ENCODE measurements at places on chromosomes 1 and 21. TPM values are rescaled to one million over a fixed set of nuclear protein-coding genes. Genes with fewer than 3 reads are reported as not detected.

DNA sequence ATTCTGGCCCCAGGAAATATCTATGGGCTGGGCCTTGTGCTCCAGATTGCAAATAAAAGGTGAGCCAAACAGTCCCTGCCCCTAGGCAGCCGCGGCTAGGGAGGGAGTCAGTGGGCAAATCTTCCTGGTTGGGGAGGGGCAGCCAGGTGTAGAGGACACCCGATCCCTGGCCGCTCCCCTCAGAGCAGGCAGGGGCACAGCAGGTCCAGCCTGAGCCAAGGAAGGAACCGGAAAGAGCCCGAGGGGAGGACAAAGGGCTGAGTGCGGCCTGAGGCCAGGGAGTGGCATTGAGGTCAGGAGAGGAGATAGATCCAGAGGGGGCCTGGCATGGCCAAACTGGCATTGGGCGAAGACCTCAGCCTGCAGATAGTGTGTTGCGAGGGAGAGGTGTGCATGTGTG is 36.6 kb upstream of the ARF1 start:
- DNase-seq = no peak

DNA sequence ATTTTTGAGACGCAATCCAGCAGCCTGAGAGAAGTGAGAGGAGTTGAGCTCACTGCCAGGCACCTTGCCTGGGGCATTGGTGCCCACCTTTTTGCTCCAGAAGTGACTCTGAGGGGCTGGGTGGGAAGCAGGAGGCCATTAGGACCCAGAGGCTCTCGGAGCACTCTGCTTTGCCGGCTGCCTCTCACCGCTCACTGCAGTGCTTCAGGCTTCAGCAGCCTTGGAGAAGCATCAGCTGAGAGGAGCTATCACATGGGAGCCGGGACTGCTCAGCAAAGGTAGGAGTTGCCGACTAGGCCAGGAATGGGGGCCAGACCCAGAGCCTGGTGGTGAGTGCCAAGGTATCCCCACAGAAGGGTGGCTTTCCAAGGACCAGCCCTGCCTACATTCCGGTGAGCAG is at the start of gene GPR61:
GPR61 (plus strand) TSS at position 197 of the 400 bp plus-strand sequence. CDS start 3,151 bp downstream, outside the sequence.
- DNase-seq = no peak

DNA sequence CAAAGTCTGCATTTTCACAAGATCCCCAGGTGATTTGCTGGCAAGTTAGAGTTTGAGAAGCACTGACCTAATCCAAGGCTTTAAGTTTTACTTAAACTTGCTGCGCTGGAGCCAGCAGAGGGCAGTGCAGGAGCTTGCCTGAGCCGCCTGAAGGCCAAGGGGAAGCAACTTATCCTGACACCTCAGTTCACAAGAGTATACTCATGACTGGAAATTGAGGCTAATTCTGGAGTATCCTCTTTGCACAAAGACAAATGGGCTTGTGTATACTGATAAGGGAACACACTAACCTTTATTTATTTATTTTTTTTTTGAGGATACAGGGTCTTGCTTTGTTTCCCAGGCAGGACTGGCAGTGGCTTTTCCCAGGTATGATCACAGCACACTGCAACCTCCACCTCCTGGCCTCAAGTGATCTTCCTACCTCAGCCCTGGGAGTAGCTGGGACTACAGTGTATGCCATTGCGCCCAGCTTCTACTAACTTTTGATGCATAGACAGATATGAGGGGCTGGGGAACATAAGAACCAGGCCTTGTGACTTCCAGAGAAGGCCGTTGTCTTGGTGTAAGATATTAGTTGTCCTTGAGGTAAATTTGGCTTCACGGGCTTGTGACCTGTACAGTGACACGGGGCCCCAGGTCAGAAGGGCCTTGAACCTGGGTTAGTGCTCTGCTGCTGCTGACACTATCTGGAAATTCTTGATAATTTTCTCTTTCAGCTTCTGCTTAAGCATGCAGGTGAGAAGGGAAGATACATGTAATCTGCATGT is 29.0 kb upstream of the SLAMF1 start:
- peak; percentile 78 for DNase-seq

Gene LENEP
- not detected for total RNA-seq

- no peak for DNase-seq
Measured at GRCh38 chr1:58765006-58765405, 18.8 kb downstream of the JUN start.

DNA sequence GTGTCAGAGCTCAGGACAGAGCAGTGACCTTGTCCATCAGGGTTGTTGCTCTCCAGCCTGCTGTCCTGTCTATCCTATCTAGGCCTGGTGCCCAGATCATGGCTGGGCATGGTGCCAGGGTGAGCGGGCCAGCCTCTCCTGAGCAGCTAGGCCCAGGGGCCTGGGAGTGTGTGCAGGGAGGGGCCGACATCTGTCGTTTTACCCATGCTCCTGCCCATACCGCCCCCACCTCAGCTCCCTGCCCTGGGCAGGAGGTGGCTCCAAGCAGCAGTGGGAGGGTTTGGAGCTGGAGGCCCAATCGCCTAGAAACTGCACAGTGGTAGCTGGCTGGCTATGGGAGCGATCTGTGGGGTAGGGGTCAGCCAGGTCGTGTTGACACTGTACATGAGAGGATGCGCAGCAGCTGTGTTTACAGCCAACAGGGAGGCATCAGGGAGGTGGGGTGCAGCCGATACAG is 6.5 kb downstream of the INSRR start:
- DNase-seq = peak; percentile 63

- no peak for DNase-seq
Measured at GRCh38 chr1:2635361-2636010, 2.7 kb upstream of the MMEL1 start.

DNA sequence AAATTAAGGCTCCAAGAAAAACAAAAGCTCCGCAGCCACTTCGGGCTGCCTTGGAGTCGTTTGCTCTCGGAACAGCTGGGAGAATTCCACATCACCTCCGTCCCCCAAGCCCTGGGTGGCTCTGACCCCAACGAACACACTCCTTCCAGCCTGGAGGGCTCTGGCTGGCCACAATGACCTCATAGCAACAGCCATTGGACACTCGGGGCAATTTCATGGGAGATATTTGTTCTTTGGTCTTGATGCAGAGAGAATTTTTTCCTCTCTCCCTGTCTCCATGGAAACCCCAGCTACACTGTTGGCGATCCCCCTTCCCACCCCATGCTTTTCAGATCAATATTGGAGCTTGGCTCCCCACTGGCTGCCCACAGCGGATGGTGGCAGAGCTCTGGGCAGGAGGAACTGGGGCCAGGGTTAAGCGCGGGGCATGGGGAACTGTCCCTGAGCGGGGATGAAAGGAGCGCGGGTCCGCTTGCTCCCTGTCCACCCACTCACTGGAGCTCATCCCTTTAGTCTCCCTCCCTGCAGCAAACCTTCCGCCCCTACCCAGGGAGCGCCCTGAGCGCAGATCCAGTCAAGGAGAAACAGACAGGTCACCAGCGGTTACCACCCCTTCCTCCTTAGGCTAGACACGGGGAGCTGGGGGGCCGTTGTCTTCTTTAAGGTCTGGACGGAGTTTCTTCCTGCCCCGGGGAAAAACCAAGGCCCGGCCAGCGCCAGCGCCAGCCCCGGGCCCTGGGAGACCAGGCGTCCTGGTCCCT is 1.2 kb downstream of the WNT4 start:
- DNase-seq = no peak

DNA sequence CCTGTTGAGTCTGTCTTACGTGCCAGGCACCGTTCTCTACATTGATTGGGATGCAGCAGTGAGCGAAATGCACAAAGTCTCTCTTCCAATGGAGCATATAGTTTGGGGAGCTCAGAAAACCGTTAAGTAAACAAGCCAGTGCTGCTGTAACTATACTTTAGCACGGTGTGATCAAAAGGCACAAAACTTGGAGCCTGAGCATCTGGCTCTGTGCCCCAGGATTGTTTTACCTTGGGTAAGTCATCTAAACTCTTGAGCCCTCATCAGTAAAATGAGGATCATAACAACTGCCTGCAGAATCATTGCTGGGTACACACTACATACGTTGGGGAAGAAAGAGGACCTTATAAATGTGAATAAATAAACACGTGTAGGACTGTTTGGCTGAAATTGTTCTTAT is 1.8 kb downstream of the HHIPL2 start:
- no peak for DNase-seq

DNA sequence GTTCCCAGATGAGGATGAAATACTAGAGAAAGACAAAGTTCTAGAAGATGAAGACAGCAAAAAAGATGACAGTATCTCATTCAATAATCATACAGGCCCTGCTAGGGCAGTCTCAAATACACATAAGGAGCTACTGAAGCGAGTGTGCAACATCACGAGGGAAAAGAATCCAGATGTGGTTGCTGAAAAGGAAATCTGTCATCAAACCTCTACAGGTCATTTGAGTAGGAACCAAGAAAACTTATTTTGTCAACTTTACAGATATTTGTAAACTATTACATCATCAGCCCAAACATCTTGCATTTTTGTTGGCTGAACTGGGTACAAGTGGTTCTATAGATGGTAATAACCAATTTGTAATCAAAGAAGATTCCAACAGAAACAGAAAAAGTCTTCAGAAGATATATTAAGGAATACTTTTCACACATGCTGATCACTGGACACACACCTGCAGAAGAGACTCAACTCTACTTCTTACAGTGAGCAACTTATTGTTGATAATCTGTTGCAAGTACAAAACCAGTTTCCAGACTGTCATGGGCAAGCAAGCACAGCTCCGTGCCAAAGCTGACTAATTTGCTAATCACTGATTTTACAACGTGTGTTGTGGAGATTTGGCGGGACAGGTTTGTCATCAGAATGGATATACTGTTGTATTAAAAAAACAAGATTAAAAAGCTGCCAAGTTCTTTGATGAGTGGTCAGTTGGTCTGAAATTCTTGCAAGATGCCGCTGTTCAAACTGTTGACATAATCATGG is 42.1 kb downstream of the TRIM33 start:
- no peak for DNase-seq

DNA sequence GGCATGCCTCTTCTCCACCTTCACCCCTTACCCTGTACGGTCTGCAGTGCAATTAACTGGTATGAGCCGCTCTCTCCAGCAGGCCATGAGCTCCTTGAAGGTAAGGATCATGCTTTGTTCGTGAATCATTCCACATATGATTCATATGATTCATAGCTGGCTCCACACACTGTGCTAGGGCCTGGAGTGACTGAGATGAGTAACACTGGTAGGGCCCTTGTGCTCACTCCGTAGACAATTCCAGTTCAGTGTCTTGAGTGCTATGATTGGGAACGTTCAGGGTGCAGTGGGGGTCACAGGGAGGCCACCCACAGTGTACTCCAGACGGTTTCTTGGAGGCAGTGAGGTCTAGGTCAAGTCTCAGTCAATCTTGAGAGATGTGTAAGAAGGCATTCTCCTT is 239.8 kb downstream of the LMX1A start:
- no peak for DNase-seq

- DNase-seq = no peak
Measured at GRCh38 chr21:23858878-23859277, 1748.4 kb downstream of the MRPL39 start.

- DNase-seq = no peak
Measured at GRCh38 chr1:197515421-197515820, 247.4 kb downstream of the CRB1 start.

GRCh38 chr1:18951416-18951815 is 5.1 kb downstream of the IFFO2 start:
- no peak for DNase-seq

- no peak for DNase-seq
Measured at GRCh38 chr1:173714441-173714758, 381 bp upstream of the KLHL20 start.

Gene OVAAL
- 0.53 TPM for total RNA-seq

DNA sequence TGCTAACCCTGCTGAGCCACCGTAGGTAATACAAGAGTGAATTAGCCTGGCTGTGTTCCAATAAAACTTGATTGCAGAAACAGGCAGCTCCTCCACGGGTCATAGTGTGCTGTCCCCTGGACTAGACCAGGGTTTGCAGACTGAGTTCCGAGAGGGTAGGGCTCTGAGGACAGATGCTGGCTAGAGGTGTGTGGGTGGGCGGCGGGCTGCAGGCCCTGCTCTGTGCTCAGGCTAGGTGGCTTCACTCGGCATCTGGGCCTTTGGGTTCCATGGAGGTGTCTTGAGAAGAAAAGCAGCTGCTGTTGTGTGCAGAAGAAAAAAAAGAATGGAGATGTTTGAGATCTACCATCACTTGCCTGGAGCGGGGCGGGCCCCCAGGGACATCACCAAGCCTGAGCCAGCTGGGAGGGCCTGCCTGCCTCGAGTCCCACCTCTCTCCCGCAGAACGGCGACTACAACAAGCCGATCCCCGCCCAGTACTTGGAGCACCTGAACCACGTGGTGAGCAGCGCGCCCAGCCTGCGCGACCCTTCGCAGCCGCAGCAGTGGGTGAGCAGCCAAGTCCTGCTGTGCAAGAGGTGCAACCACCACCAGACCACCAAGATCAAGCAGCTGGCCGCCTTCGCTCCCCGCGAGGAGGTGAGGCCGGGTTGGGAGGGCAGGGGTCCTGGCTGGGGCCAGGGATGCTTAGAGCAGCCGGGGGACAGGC is 7.9 kb downstream of the TMEM201 start:
- DNase-seq = no peak

Gene CDA
- total RNA-seq = 6.5 TPM

Gene ATP5PB
- total RNA-seq = 458 TPM

GRCh38 chr1:1062348-1063163 is 11.6 kb downstream of the RNF223 start:
- no peak for DNase-seq

GRCh38 chr1:178768423-178768822 is 43.4 kb downstream of the RALGPS2 start:
- no peak for DNase-seq

Gene MARK1
- 17.7 TPM for total RNA-seq

Gene ARHGEF16
- 2.3 TPM for total RNA-seq
